AG08396 (cell line): ENCODE measurements at places on chromosomes 4 and X.

GRCh38 chrX:118519411-118520215 is 24.0 kb downstream of the DOCK11 start:
- no peak for DNase-seq

DNA sequence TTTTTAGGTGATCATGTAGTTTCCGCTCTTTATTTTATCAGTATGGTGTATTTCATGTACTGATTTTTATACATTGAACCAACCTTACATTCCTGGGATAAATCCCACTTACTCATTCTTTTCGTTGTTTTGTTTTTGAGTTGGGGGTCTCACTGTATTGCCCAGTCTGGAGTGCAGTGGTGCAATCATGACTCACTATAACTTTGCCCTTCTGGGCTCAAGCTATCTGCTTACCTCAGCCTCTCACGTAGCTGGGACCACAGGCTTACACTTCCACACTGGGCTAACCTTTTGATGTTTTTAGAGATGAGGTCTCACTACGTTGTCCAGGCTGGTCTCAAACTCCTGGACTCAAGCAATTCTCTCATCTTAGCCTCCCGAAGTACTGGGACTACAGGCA is 19.5 kb upstream of the STARD8 start:
- no peak for DNase-seq

GRCh38 chrX:132775263-132775823 is 183.1 kb downstream of the HS6ST2 start:
- DNase-seq: no peak

GRCh38 chr4:20652226-20652885 is 47.9 kb upstream of the PACRGL start:
- DNase-seq: no peak

DNA sequence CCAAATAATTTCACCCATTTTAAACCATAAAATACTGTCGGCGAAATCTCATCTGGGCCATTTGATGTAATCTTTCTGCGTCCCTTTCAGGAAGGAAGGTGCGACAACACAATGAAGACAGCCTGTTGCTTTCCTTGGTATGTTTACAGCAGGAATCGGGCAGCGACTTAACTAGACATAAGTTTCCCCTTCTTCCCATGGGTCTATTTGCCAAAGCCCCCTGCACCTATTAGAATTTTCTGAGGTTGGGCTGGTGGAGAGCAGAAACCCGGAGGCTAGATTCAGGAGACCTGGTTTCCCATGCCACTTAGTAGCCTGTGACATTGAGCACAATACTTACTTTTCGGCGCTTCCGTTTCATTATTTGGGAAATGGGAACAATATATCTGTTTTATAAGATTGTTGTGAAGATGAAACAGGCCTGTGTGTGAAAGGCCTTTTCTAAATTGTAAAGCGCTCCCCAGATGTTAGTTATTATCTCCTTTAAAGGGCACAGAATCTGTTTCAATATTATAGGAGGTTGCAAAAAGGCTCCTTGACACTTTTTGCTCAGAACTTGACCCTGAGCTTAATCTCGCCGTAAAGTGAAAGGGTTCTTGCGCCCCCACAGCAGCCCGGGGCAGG is 552 bp upstream of the AFF1 start:
- DNase-seq: no peak

- DNase-seq: peak; percentile 7
Observed at GRCh38 chrX:11341274-11342201, 48.3 kb downstream of the AMELX start.

GRCh38 chrX:2676794-2677675 is 14.1 kb upstream of the CD99 start:
- DNase-seq: no peak

DNA sequence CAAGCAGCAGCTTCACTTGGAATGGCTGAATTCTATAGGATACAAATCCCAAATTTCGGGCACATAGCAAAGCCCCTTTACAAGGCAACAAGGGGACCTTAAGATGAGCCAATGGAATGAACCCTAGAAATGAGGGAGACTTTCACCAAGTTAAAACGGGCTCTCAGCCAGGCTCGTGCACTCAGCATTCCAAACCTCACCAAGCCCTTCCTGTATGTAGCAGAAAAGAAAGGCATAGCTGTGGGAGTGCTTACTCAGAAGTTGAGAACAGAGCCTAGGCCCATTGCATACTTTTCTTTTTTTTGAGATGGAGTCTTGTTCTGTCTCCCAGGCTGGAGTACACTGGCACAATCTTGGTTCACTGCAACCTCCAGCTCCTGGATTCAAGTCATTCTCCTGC is 10.8 kb upstream of the HERC5 start:
- no peak for DNase-seq

DNA sequence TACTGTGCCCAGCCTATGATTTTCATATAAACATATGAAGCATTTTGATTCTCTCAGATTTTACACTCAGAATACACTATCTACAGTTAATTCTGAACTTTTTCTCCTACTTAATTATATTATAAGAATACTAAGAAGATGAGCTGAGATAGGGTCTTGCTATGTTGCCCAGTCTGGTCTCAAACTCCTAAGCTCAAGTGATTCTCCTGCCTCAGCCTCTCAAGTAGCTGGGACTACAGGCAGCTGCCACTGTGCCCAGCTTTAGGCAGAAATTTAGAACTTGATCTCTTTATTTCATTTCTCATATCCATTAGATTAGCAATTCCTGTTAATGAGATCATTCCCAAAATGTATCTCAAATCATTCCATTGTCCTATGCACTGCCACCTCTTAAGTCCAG is 4.7 kb upstream of the LARP1B start:
- DNase-seq: no peak

DNA sequence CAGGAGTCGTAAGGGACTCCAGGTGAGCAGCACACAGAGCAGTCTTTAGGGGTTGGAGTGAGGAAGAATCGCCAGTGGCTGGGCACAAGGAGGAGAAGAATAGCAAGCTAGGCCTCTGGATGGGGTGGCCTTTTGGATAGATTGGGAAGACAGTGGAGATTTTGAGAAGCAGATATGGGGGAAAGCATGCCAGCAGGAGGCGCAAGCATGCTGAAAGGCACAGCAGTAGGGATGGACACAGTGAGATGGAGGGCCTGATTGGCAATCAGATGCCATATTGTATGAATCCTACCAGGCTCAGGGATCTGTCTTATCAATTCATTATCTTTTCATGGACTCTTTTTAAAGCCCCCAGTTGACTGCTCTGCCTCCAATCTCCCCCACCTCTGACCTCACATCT is 60.4 kb upstream of the MAGEA4 start:
- DNase-seq: peak; percentile 8

- DNase-seq: no peak
Observed at GRCh38 chr4:10704430-10704810, 19.9 kb upstream of the CLNK start.

DNA sequence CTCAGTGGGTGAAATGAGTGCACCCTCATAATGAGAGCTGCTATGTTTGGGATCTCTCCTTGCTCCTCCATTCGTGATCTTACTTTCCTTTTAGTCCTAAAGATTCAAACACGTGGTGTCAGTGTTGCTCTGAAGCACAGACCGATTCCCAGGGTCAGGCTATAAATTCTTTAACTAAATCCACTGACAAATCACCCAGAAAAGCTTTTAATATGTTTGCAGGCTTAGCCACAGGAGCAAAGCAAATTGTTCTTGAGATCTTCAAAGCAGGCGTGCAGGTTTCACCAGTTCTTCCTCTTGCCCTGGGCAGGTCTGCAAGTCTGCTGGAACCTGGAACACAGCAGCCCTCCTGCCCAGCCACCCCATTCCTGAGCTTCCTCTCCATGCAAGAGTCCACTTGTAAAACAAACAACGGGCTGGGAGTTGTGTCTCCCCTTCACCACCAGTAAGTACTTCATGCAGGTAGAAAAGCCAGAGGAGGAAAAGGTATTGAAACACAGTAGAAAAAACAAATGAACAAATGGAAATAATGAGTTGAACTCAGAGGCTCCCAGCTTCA is 70.1 kb upstream of the ENPP6 start:
- DNase-seq: peak; percentile 55
